Progenitor cell of endocrine pancreas (in vitro differentiated cells): ENCODE measurements at places on chromosomes 4 and X. TPM values are rescaled to one million over a fixed set of nuclear protein-coding genes. Genes with fewer than 3 reads are reported as not detected.

DNA sequence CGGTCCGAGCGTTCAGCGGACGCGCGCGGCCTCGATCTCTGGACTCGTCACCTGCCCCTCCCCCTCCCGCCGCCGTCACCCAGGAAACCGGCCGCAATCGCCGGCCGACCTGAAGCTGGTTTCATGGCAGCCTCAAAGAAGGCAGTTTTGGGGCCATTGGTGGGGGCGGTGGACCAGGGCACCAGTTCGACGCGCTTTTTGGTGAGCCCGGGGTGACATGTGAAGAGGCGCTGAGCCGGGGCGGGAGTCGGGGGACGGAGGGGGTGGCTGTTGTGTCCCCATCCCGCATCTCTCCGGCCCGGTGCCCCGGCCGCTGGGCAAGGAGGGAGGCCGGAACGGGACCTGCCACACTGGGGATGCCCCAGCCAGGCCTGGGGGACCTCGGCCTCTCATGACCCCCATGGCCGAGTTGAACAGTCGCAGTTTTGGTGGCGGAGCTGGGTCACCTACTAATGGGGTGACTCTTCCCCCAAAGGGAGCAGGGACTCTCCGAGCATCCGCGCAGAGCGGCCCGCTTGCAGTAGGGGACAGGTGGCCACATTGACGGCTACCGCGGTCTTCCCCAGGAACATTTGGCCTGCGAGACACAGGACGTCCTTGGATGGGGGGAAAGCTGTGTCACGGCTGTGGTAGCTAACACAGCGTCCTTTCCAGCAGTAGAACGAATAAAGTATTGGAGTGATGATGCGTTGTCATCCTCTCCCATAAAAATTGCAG, at the start of gene GK:
Gene GK, plus strand, starts transcription at position 9 of the 717 bp plus-strand sequence. Its CDS starts 115 bp downstream, at position 124.
- DNase-seq = no peak

DNA sequence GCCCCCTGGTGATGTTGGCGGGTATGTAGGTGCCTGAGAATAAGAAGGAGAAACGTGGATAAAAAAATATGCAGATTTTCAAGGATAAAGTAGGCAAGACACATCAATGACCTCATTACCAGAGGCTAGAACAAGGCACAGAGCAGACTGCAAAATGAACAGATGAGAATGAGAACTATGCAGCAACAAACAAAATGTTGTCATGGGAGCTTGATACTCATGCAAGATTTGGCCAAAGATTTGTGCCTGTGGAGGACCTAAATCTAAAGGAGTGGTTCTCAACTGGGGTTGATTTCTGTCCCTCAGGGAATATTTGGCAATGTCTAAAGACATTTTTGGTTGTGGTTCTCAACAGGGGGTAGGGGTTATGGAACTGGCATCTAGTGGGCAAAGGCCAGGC, 177.3 kb downstream of the FRMPD4 start:
- no peak for DNase-seq

DNA sequence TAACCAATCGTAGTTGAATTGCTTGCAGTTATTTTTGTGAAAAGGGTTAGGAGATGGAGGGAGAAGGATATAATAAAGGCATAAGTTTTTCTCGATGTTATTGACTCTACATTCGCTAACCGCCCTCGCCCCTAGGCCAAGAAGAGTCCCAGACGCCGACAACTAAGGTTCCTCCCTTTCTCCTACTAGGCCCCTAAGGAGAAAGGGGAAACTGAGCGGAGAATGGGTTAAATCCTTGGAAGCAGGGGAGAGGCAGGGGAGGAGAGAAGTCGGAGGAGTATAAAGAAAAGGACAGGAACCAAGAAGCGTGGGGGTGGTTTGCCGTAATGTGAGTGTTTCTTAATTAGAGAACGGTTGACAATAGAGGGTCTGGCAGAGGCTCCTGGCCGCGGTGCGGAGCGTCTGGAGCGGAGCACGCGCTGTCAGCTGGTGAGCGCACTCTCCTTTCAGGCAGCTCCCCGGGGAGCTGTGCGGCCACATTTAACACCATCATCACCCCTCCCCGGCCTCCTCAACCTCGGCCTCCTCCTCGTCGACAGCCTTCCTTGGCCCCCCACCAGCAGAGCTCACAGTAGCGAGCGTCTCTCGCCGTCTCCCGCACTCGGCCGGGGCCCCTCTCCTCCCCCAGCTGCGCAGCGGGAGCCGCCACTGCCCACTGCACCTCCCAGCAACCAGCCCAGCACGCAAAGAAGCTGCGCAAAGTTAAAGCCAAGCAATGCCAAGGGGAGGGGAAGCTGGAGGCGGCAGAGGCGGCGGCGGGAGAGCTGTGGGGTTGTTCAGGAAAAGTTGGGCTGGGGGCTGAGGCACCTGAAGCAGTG, 5.9 kb downstream of the ATOH1 start:
- DNase-seq = peak; percentile 15

Gene TLR2
- 4.8 and 5.1 TPM in 2 replicates for total RNA-seq

Gene CTAG1B
- total RNA-seq = not detected in 2 replicates
